Endothelial cell (in vitro differentiated cells): ENCODE measurements at places on chromosomes 7 and 10. TPM values are rescaled to one million over a fixed set of nuclear protein-coding genes. Genes with fewer than 3 reads are reported as not detected.
A peak's percentile ranks its signal among the peaks of the same experiment; 100 is the strongest.

SEPTIN14 gene
- total RNA-seq: not detected

CLEC2L gene
- not detected for total RNA-seq

- no peaks in the 10 kb centered on the region for H3K4me1 ChIP-seq
- peaks cover 6% of the 10 kb centered on the region for H3K36me3 ChIP-seq
- no peak overlapping the region for H3K27ac ChIP-seq
- H3K4me3 ChIP-seq: no peak overlapping the region
These were observed 6.9 kb upstream of the BAG3 start for GRCh38 chr10:119644205-119644814.

DNA sequence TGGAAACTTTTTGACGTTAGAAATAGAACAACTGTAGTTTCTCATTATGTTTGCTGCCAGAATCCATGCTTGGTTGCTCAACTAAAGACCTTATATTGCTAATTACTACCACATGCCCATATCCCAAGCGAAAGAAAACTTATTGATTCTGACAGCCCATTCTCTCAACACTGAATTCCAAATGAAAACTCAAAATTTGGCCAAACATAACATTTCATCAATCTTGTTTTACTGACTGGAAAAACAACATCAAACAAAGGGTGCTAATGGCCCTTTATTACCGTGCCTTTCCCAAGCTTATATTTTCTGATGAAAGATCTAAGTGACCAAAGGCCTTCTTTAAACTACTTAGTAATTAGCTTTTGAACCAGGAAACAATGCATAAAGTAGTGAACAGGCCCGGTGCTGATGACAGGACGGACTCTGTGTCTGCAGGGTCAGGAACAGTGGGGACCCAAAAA is 531.8 kb downstream of the KCNMA1 start:
- H3K27ac ChIP-seq: no peak overlapping the region
- DNase-seq: no peak
- no peaks in the 10 kb centered on the region for H3K36me3 ChIP-seq
- no peak overlapping the region for H3K4me3 ChIP-seq

DNA sequence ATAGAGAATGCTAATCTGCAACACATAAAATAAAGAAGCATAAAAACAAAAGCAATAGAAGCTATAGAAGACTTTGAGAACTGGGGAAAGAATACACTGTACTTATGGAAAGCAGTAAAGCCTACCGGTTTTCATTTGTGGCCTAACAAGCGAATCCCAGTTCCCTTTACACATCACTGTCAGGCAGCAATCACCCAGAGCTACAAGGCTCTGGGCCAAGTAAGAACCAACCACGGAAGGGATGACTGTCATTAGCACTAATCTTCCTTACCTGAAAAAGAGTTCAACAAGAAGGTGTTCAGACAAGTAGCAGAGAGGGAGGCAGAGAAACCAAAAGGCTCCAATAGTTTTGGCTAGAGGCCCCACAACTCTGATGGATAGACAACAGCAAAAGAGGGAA is 15.0 kb downstream of the CCDC6 start:
- DNase-seq: no peak
- H3K4me1 ChIP-seq: peaks cover 22% of the 10 kb centered on the region
- peaks cover 2% of the 10 kb centered on the region for H3K27me3 ChIP-seq
- H3K36me3 ChIP-seq: no peaks in the 10 kb centered on the region
- H3K4me3 ChIP-seq: no peak overlapping the region
- no peak overlapping the region for H3K27ac ChIP-seq

- no peak for DNase-seq
- H3K4me1 ChIP-seq: peaks cover 69% of the 10 kb centered on the region
- H3K36me3 ChIP-seq: peaks cover 48% of the 10 kb centered on the region
- peak overlapping the region; percentile 75 for H3K27ac ChIP-seq
- peaks cover 8% of the 10 kb centered on the region for H3K27me3 ChIP-seq
- H3K4me3 ChIP-seq: peak overlapping the region; percentile 37
These were observed 104.9 kb downstream of the CTBP2 start for GRCh38 chr10:125055446-125055845.

DNA sequence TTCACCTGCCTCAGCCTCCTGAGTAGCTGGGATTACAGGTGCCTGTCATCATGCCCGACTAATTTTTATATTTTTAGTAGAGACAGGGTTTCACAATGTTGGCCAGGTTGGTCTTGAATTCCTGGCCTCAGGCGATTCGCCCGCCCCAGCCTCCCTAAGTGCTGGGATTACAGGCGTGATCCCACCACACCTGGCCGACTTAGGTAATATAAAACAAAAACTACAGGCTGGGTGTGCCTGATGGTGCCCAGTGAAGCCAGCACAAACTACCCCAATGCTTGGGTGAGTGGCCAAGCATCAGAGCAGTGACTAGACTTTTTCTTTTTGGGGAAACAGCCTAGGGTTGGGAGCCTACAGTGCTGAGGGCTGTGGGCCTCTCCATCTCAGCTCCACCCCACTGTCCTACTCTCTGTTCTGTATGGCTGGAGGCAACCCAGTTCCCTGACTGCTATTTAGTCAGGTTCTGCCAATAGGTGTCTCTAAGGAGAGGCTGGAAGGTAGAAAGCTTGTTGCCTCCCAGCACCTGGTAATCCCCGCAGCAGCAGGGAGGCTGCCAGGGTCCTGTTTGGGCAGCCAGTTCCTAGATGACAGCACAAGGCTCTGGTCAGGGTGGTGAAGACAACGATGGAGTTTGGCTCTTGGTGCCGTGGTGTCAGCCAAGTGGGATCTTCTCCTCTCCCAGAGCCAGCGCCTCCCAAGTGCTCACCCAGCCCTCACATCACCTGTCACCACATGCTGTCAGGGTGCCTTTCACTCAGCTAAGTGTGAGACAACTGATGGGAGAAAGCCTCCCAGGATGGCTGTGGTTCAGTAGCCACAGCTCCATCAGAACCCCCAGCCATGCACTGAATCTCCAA is 10.4 kb upstream of the NACAD start:
- peaks cover 11% of the 10 kb centered on the region for H3K36me3 ChIP-seq
- DNase-seq: no peak
- H3K27me3 ChIP-seq: no peaks in the 10 kb centered on the region
- H3K27ac ChIP-seq: no peak overlapping the region
- no peak overlapping the region for H3K4me3 ChIP-seq

GRCh38 chr7:74256491-74257408 is 2.6 kb upstream of the RFC2 start:
- H3K4me1 ChIP-seq: peaks cover 20% of the 10 kb centered on the region
- no peak for DNase-seq
- peak overlapping the region; percentile 52 for H3K4me3 ChIP-seq
- H3K27me3 ChIP-seq: peaks cover 7% of the 10 kb centered on the region
- peaks cover 5% of the 10 kb centered on the region for H3K36me3 ChIP-seq
- H3K27ac ChIP-seq: peak overlapping the region; percentile 65

DNA sequence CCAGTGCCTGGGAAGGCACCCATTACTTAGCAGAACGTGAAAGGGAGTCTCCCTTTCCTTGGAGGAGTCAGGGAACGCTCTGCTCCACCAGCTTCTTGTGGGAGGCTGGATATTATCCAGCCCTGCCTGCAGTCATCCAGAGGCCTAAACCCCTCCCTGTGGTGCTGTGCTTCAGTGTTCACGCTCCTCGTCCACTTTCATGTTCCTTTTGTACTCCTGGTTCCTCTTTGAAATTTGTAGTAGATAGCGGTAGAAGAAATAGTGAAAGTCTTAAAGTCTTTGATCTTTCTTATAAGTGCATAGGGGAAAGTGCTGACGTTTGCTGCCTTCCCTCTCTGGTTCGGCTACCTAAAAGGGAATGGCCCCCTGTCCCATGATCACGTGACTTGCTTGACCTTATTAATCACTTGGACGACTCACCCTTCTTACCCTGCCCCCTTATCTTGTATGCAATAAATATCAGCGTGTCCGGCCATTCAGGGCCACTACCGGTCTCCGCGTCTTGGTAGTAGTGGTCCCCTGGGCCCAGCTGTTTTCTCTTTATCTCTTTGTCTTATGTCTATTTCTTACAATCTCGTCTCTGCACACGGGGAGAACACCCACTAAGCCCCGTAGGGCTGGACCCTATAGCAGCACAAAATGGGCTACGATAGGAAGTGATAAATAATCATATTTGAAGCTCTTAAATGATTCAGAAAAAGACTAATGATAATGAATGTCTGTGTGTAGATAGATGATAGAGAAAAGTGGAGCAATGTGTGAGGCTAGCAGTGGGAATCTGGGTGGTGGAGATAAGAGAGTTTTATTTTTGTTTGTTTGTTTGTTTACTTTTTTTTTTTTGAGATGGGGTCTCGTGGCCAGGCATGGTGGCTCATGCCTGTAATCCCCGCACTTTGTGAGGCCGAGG is 5.8 kb upstream of the ESYT2 start:
- H3K4me3 ChIP-seq: no peak overlapping the region
- peaks cover 9% of the 10 kb centered on the region for H3K27me3 ChIP-seq
- H3K27ac ChIP-seq: no peak overlapping the region
- DNase-seq: no peak

- DNase-seq: no peak
- no peak overlapping the region for H3K4me3 ChIP-seq
- H3K36me3 ChIP-seq: no peaks in the 10 kb centered on the region
These were observed 79.8 kb downstream of the TMEM270 start for GRCh38 chr7:73940701-73941238.

GRCh38 chr10:235915-236314 is 100.7 kb downstream of the ZMYND11 start:
- peaks cover 2% of the 10 kb centered on the region for H3K27me3 ChIP-seq
- DNase-seq: no peak
- H3K27ac ChIP-seq: no peak overlapping the region
- H3K4me1 ChIP-seq: no peaks in the 10 kb centered on the region
- H3K4me3 ChIP-seq: no peak overlapping the region
